ENCODE measurements at places on chromosomes 11 and 22. TPM values are rescaled to one million over a fixed set of nuclear protein-coding genes. Genes with fewer than 3 reads are reported as not detected.
A peak's percentile ranks its signal among the peaks of the same experiment; 100 is the strongest.

DNA sequence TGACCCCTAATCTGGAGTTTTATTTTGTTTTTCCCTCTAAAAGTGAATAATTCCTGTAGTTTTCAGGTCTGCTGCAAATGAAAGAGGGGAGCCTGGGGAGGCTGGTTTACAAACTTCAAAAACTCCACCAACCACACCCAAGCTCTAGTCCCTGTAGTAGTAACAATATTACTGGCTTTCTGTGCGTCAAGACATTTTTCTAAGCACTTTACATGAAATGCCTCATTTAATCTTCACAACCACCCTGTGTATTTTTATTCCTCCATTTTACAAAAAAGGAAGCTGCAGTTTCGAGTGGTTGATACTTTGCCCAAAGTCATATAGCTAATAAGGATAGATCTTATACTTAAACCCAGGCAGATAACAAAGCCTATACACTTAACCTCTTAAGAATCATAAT lies 23.5 kb downstream of the CTNND1 start:
- peaks cover 27% of the 10 kb centered on the region for H3K4me1 ChIP-seq
- H3K4me3 ChIP-seq = no peak overlapping the region
- no peaks in the 10 kb centered on the region for H3K27me3 ChIP-seq
- no peak for DNase-seq
- H3K36me3 ChIP-seq = no peaks in the 10 kb centered on the region

GRCh38 chr22:38243007-38243765 lies 29.6 kb downstream of the TMEM184B start:
- no peak overlapping the region for H3K4me3 ChIP-seq
- peaks cover 13% of the 10 kb centered on the region for H3K4me1 ChIP-seq
- no peaks in the 10 kb centered on the region for H3K36me3 ChIP-seq
- H3K27me3 ChIP-seq = no peaks in the 10 kb centered on the region
- DNase-seq = no peak

- no peaks in the 10 kb centered on the region for H3K36me3 ChIP-seq
- H3K4me3 ChIP-seq = no peak overlapping the region
- no peaks in the 10 kb centered on the region for H3K4me1 ChIP-seq
Observed at GRCh38 chr11:69531717-69532088, 50.2 kb downstream of the LINC01488 start.

DNA sequence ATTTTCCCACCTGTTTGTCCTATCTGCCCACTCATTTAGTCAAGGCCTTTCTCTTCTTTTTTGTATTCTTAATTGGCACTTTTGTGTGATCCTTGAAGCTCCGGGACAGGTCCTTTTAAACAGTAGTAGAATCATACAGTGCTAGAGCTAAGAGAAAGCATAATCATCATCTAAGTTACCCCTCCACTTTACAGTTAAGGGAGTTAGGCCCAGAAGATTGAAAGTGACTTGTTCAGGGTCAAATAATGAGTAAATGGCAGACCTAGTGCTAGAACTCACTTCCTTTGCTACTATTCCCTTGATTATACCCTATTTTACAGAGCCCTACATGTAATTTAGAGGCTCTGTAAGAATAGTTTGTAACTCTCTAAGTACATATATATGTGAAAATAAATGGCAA lies 2.5 kb downstream of the USP47 start:
- H3K27me3 ChIP-seq = no peaks in the 10 kb centered on the region
- H3K27ac ChIP-seq = peak overlapping the region; percentile 98
- H3K4me3 ChIP-seq = peak overlapping the region; percentile 86
- no peaks in the 10 kb centered on the region for H3K36me3 ChIP-seq

DNA sequence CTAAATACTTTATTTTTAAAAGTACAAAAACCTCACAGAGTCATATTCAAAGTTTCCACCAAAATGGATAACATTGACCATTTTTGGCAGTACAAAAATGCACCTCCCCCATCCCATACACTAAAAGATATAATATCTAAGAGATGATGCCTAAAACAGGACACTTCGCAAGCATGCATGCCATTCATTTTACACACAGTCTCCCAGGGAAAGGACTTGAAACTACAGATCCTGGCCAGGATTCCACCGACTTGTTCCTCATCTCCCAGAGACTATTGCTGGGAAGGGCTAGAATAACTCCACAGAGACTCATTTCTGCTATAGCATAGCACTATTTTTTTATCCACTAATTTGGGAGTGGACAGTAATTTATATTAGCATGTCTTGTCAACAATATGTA lies 81.7 kb downstream of the MTNR1B start:
- no peaks in the 10 kb centered on the region for H3K36me3 ChIP-seq
- no peaks in the 10 kb centered on the region for H3K27me3 ChIP-seq
- H3K4me3 ChIP-seq = no peak overlapping the region

DNA sequence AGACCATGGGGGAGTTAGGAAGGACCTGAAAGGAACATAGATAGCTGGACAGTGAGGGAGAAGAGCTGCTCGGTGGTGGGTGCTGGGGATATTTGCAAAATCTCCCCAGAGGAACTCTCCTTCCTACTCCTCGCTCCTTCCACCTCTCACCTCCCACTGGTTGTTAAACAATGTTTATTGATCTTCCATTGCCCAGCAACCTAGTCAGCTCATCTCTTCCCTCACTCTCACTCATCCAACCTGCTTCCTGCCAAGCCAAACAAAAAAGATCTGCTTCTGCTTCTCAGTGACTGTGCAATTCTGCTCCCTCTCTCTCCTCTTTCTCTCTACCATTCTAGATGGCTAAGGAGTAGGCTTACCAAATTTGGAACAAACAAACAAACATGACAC lies 115.0 kb downstream of the SLC1A2 start:
- no peak for DNase-seq
- H3K36me3 ChIP-seq = no peaks in the 10 kb centered on the region
- peak overlapping the region; percentile 63 for H3K27ac ChIP-seq
- no peak overlapping the region for H3K4me3 ChIP-seq
- H3K27me3 ChIP-seq = no peaks in the 10 kb centered on the region

- H3K27me3 ChIP-seq = no peaks in the 10 kb centered on the region
- H3K36me3 ChIP-seq = no peaks in the 10 kb centered on the region
- peak overlapping the region; percentile 40 for H3K4me3 ChIP-seq
- no peaks in the 10 kb centered on the region for H3K4me1 ChIP-seq
Observed at GRCh38 chr11:46242952-46243795, 34.3 kb upstream of the CREB3L1 start.

DNA sequence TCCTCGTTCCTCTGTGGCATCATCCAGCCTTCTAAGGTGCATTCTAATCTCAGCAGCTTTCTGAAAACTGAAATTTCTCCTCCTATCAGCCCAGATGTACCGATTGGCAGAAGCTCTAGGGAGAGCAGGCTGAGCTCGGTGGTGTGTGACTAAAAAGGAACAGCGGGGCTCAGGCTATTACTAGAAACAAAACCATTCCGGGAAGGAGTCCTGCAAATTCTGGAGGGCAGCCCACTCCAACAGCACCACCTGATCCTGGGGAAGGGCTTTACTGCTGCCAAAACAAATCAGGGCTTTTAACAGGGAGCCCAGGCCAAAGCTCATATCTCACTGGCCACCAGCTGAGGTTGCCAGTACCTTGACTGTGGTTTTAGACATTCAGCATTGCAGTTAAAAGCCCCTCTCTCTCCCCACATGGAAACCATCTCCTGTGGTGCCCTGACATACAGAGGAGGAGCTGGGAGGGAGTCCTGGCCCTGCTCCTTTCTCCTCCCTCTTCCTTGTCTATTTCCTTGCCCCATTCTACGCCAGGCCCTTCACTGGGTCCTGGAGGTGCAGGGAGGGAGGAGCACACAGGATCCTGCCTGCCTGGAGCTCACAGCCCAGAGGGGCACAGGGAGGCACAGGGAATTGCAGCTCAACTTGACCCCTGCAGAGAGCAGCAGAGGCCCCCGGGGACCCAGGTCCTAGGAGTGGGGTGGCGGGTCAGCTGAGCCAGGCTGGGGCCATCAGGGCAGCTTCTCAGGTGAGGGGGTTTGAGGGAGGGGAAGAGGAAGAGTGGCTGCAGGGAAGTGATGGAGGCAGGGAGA lies 889 bp downstream of the PLAAT4 start:
- no peaks in the 10 kb centered on the region for H3K27me3 ChIP-seq
- H3K27ac ChIP-seq = peak overlapping the region; percentile 94
- peak; percentile 80 for DNase-seq

DNA sequence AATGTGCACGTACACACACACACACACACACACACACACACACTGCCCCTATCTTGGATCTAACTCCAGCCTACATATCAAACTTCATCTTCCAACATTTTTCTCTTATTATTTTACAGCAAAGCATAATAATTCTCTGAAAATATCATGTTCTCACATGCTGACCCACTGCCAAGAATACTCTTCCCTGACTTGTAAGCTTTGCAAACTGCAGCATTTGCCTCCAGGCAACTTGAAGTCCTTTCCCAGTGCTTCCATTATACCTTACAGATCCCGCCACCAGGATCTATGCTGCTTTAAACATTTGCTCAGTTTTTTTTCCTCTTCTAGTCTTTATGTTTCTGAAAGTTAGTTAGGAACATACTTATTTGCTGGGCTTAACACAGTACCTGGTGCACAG lies 483.3 kb upstream of the ARHGAP42 start:
- H3K4me1 ChIP-seq = no peaks in the 10 kb centered on the region
- H3K36me3 ChIP-seq = no peaks in the 10 kb centered on the region
- no peak overlapping the region for H3K4me3 ChIP-seq
- no peaks in the 10 kb centered on the region for H3K27me3 ChIP-seq

DNA sequence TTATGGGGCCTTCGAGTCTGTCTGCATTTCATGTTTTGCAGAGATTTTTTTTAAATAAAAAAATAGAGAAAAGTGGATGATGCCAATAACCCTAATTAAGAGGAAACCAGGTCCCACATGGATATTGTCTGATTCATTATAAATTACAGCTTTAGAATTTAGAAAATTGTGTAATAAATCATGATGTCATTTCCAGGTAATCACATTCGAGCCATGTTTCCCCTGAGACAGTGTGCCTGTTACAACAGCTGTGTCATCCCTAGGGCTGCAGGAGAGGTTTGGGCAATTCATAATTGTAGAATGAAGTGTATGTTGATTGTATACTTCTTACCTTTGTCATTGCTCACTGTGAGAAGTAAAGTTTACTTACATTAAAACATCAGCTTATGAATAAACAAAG lies 38.3 kb downstream of the NCAM1 start:
- peaks cover 5% of the 10 kb centered on the region for H3K4me1 ChIP-seq
- H3K36me3 ChIP-seq = no peaks in the 10 kb centered on the region
- DNase-seq = no peak
- no peak overlapping the region for H3K4me3 ChIP-seq
- no peaks in the 10 kb centered on the region for H3K27me3 ChIP-seq

DNA sequence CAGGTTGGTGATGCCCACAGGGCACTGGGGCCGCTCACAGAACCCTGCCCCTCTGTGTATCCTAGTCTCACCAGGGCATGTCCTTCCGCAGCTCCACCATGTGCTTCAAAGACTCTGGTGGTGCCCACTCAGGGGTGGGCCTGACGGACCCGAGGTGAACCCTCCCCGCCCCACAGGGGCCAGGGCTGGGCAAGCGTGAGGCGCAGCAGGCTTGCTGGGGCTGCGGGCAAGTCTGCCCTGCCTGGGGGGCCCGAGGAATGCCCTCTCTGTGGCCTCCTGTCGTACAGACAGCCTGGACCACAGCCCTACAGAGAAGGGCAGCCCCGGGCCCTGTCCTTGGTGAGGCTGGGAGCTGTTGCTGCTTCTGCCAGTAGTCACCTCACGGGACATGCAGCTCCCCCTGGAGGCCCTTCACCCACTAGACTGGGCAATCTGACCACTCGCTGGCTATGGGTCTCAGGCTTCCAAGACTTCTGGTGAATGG lies 40.2 kb downstream of the TBX1 start:
- DNase-seq = no peak
- H3K4me3 ChIP-seq = no peak overlapping the region
- no peak overlapping the region for H3K27ac ChIP-seq
- H3K27me3 ChIP-seq = no peaks in the 10 kb centered on the region

GRCh38 chr11:47332791-47333525 lies 19.5 kb downstream of the MYBPC3 start:
- DNase-seq = no peak
- no peaks in the 10 kb centered on the region for H3K36me3 ChIP-seq
- H3K4me1 ChIP-seq = no peaks in the 10 kb centered on the region
- H3K4me3 ChIP-seq = no peak overlapping the region
- H3K27ac ChIP-seq = no peak overlapping the region
- H3K27me3 ChIP-seq = no peaks in the 10 kb centered on the region

DNA sequence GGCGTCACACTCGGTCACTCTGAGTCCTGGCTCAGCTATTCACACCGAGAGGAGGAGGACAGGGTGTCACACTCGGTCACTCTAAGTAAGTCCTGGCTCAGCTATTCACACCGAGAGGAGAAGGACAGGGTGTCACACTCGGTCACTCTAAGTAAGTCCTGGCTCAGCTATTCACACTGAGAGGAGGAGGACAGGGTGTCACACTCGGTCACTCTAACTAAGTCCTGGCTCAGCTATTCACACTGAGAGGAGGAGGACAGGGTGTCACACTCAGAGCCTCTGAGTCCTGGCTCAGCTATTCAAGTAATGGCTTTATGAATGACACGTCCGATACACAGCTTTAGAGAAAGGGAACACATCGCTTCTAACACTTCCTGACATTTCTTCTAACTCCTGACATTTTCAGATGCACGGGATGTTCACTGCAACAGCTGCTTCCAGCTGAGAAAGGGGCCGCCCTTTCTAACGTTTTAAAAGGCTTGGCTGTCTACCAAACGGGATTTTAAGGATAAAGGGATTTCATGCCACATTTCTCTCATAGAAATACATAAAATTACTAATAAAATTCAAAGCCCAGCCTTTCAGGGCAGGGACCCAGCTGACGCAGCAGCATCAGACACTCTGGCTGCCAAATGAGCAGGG lies 28.1 kb downstream of the DRD4 start:
- H3K4me3 ChIP-seq = no peak overlapping the region
- DNase-seq = no peak
- H3K4me1 ChIP-seq = no peaks in the 10 kb centered on the region
- H3K27me3 ChIP-seq = no peaks in the 10 kb centered on the region
- H3K27ac ChIP-seq = peak overlapping the region; percentile 20

GRCh38 chr11:89125298-89125697 lies 52.4 kb upstream of the TYR start:
- no peaks in the 10 kb centered on the region for H3K27me3 ChIP-seq
- no peak overlapping the region for H3K27ac ChIP-seq
- H3K36me3 ChIP-seq = no peaks in the 10 kb centered on the region
- DNase-seq = no peak
- H3K4me1 ChIP-seq = no peaks in the 10 kb centered on the region

- H3K27me3 ChIP-seq = no peaks in the 10 kb centered on the region
- no peak for DNase-seq
- H3K4me3 ChIP-seq = no peak overlapping the region
Observed at GRCh38 chr11:116517584-116517983, 255.2 kb downstream of the BUD13 start.

- H3K4me1 ChIP-seq = no peaks in the 10 kb centered on the region
- no peaks in the 10 kb centered on the region for H3K27me3 ChIP-seq
- peak; percentile 59 for DNase-seq
- H3K36me3 ChIP-seq = no peaks in the 10 kb centered on the region
- no peak overlapping the region for H3K27ac ChIP-seq
Observed at GRCh38 chr11:122917311-122917710, 34.8 kb downstream of the JHY start.

- no peaks in the 10 kb centered on the region for H3K36me3 ChIP-seq
- H3K4me1 ChIP-seq = no peaks in the 10 kb centered on the region
- H3K27me3 ChIP-seq = no peaks in the 10 kb centered on the region
- DNase-seq = no peak
- H3K27ac ChIP-seq = no peak overlapping the region
Observed at GRCh38 chr22:36911887-36912661, 1.4 kb upstream of the CSF2RB start.

The ALDH3B1 gene
- total RNA-seq = 5.7 TPM

The LMNTD2 gene
- total RNA-seq = 0.14 TPM

The GDPD4 gene
- not detected for total RNA-seq

The TIMM10B gene
- total RNA-seq = 34.8 TPM

The FGF19 gene
- not detected for total RNA-seq

All from uterus (tissue), 4 donors.